Hepatocyte (in vitro differentiated cells): ENCODE measurements at places on chromosomes 5 and 9. TPM values are rescaled to one million over a fixed set of nuclear protein-coding genes. Genes with fewer than 3 reads are reported as not detected.
A peak's percentile ranks its signal among the peaks of the same experiment; 100 is the strongest.

- peak overlapping the region; percentile 8 for H3K27ac ChIP-seq
- H3K4me1 ChIP-seq, result peaks cover 68% of the 10 kb centered on the region
- DNase-seq, result no peak
Observed at GRCh38 chr9:131403493-131403773, 9.5 kb downstream of the PRRC2B start.

Gene MEIKIN
- not detected in 2 replicates for total RNA-seq

DNA sequence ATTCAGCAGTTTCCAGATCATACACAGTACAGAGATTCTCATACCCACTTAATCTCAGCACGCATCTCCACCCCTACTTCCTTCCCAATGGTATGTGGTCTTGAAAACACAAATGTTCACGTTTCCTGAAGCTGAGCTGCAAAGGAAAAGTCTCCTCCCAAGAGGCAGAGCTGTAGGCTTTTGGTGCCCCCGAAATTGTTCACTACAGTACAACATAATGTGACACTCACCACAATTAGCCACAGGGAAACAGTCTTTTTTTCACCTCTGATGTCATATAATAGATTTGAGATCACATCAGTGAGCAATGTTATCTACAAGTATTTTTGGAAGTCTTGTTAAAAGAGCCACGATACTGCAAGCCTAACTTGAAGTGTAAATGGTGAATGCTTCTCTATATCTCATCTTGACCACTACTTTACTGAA lies 40.2 kb downstream of the NFIB start:
- no peaks in the 10 kb centered on the region for H3K36me3 ChIP-seq
- peaks cover 36% of the 10 kb centered on the region for H3K4me1 ChIP-seq
- H3K4me3 ChIP-seq, result no peak overlapping the region
- H3K27me3 ChIP-seq, result no peaks in the 10 kb centered on the region

Gene PIP5KL1
- total RNA-seq, result 1.6 and 3.7 TPM in 2 replicates

- no peaks in the 10 kb centered on the region for H3K27me3 ChIP-seq
- no peaks in the 10 kb centered on the region for H3K36me3 ChIP-seq
- H3K27ac ChIP-seq, result no peak overlapping the region
- no peak for DNase-seq
- H3K4me1 ChIP-seq, result no peaks in the 10 kb centered on the region
Observed at GRCh38 chr9:10172476-10172875, 440.3 kb downstream of the PTPRD start.

Gene TAL2
- total RNA-seq, result not detected in 2 replicates
